ENCODE measurements at places on chromosomes 1 and 21.

GRCh38 chr1:6425658-6426057 is 1.1 kb downstream of the ESPN start:
- no peak for DNase-seq

- no peak for DNase-seq
Measured at GRCh38 chr1:175222296-175222938, 29.8 kb upstream of the KIAA0040 start.

GRCh38 chr1:91555821-91556531 is 55.3 kb downstream of the CDC7 start:
- DNase-seq = peak; percentile 41

GRCh38 chr1:29579821-29580425 is 343.6 kb downstream of the PTPRU start:
- peak; percentile 11 for DNase-seq

GRCh38 chr21:44557491-44558328 is 885 bp downstream of the KRTAP10-3 start:
- no peak for DNase-seq

- DNase-seq = no peak
Measured at GRCh38 chr1:4603295-4604110, 50.9 kb upstream of the AJAP1 start.
